ENCODE measurements at places on chromosomes 12 and 14. TPM values are rescaled to one million over a fixed set of nuclear protein-coding genes. Genes with fewer than 3 reads are reported as not detected.

SLC24A4 gene
- 0.25 TPM for polyA plus RNA-seq

OR10AD1 gene
- polyA plus RNA-seq: 1.3 TPM

OLR1 gene
- polyA plus RNA-seq: 1.1 TPM

TCL1A gene
- 1.4 TPM for polyA plus RNA-seq

DPF3 gene
- polyA plus RNA-seq: 1.8 TPM

AKAP5 gene
- polyA plus RNA-seq: 2.4 TPM

PTGER2 gene
- polyA plus RNA-seq: 5.9 TPM

All from left lung (tissue), 14 donors.